Stimulated activated CD8-positive, alpha-beta memory T cell treated with anti-CD3 and anti-CD28 coated beads, Interleukin-15, amount 100 ng/mL, for 24 hours (primary cell): ENCODE measurements at places on chromosomes 12 and 14.

DNA sequence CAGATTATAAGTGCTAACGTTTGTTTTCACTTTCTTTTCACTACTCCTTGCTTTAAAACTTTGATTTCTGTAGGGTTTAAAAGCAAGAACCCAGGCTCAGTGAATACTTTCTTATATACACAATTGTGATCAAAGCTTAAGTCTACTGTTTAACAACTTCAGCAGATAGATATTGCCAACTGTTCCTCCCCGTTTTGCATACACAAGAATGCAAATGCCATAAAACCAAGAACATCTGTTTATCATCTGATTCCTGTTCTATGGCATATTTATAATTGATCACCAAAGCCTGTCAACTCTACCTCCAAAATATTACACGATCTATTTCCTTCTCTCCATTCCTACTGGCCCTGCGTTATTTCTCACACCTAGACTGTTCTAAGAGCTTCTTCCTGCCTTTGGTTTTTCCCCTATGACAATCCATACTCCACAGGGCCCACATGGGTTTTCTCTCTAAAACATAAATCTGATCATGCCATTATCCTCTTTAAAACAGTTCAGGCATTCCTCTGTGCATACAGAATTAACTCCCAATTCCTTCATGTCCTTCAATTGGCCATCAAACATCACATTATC is 15.9 kb downstream of the MED13L start:
- DNase-seq: no peak

DNA sequence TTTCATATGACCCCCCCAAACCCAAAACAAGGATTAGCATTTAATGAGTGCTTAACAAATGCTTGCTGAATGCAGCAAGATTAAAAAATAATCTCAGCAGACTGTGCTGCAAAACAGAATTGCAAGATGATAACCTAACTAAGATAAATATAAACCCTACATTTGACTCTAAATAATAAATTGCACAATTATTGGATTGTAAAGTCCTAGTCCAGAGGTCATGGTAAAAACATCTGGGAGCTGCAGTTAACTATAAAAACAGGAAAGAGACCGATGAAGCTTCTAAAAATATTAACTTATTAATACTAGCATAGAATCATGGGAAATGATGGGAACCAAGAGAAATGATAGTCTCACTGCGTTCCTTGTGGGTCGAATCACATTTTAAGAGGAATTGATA is 37.2 kb downstream of the TSHR start:
- DNase-seq: no peak

GRCh38 chr12:62813031-62813829 is 121.7 kb downstream of the PPM1H start:
- DNase-seq: no peak

DNA sequence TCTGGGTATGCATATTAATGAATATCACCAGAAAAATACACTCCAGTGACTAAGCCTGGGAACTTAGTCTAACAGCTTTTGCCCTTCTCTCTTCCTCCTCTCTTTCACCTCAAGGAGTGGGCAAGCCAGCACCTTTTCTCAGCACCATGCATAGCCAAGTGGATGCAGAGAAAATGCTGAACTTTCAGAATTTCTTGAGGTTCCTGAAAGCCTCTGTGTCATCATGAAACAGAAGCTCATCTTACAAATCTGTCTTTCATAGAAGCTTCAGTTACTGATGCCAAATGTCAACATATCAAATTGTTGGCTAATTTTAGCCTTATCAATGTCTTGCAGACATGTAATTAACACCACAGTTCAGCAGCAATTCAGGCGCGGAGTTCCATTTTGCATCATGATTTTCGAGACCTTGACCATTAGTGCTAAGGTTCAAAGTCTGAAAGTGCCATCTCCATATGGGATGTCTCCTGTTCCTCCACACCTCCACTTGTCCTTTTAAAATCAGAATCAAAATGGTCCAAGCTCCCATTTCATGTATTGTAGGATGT is 51.1 kb upstream of the RPH3A start:
- no peak for DNase-seq

DNA sequence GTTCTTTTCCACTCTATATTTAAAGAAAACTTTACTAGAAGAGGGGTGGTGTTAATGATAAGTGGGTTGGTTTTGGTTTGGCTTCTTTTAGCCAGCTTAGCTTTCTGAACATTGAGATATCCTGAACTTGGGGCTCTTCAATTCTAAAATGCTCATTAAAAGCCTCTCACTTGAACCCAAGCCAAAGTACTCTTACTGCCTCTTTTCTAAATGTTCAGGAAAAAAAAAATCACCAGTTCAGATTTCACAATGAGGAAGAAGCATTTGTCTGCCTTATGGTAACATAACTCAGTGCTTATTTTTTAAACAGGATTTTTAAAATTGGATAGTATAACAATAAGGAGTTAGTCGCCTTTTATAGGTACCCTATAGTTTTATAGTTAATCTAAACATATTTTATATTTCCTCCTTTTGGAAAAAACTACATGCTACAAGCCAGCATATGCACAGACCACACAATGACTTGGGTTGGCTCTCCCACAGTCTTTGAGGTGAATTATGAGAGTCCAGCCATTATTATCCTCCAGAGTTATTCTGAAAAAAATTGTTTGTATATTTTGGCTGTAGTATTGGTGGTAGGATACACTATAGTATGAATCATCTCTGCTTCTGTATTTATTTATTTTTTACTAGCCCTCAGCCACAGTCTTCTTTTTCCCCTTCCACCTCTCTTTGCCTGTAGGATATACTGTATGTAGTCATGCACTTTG is 195.5 kb upstream of the TMPO start:
- DNase-seq: no peak

GRCh38 chr14:23045419-23046357 is 3.7 kb downstream of the PSMB11 start:
- DNase-seq: no peak

GRCh38 chr12:6977653-6978052 is 6.9 kb downstream of the EMG1 start:
- no peak for DNase-seq
